Activated CD8-positive, alpha-beta T cell treated with anti-CD3 and anti-CD28 coated beads for 36 hours (primary cell): ENCODE measurements at places on chromosomes 11 and 22. TPM values are rescaled to one million over a fixed set of nuclear protein-coding genes. Genes with fewer than 3 reads are reported as not detected.
A peak's percentile ranks its signal among the peaks of the same experiment; 100 is the strongest.

TPCN2 gene
- 16.0 TPM for total RNA-seq

RFPL2 gene
- not detected for total RNA-seq

ARHGEF17 gene
- 0.07 TPM for total RNA-seq

LAYN gene
- 93.7 TPM for total RNA-seq

OR8J1 gene
- not detected for total RNA-seq

TMEM132A gene
- 1.3 TPM for total RNA-seq

SERHL2 gene
- total RNA-seq, result 1.4 TPM

CNTN5 gene
- not detected for total RNA-seq

PLAAT4 gene
- total RNA-seq, result 24.1 TPM

PAMR1 gene
- total RNA-seq, result not detected

DDIAS gene
- total RNA-seq, result 22.3 TPM

ADM2 gene
- total RNA-seq, result 5.5 TPM

RPL3 gene
- 3,599 TPM for total RNA-seq

DNA sequence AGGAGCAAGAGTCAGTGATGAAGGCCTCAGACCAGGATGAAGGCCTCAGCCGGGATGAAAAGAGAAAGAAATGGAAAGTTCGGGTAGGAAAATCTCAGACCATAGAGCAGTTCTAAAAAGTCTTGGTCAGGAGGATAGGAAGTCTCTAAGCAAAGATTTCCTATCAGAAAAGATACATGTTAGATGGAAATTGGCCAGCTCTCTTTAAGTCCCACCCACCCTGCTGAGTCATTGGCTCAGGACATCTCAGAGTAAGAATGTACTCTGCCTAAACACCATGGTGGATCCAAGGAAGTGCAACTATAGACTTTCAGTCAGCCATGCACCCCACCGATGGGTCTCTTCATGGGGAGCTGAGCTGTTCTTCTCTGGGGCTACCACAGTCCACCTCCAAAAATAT, 4.4 kb downstream of the OR8B3 start:
- peak; percentile 5 for DNase-seq

DNA sequence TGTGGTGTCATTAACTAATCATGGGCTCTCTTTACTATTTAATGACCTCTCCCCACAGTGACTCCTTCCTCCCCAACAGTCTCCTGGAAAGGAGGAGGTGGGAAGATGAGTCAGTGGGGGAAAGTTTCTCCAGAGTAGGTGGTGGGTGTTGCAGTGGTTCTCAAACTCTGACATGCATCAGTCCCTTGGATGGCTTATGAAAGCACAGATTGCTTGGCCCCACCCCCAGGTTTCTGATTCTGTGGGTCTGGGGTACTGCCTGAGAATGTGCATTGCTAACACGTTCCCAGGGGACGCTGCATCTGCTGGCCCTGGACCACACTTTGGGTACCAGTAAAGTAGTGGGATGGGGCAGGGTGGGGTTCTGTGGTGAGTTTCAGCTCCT, 9.8 kb downstream of the CD82 start:
- peak; percentile 75 for DNase-seq

GRCh38 chr11:103940551-103940950, 95.9 kb upstream of the DDI1 start:
- no peak for DNase-seq

DNA sequence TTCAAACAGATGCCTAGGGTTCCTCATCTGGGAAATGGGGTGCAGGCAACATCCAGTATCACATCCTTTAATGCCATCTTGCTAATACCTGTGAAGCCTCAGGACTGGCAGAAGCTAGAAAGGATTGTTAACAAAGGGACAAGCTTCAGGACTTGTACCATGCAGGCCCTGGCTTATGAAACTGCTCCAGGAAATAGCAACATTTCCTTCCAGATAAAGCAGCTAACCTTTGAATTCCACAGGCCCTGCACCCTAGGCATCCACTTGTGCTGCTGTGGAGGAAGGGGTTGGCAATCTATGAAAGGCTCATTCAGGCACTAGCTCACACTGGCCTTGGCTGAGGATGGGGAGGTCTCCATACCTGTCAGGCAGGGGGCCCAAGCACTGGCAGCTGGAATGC, 87.2 kb downstream of the BTBD10 start:
- no peak for DNase-seq

DNA sequence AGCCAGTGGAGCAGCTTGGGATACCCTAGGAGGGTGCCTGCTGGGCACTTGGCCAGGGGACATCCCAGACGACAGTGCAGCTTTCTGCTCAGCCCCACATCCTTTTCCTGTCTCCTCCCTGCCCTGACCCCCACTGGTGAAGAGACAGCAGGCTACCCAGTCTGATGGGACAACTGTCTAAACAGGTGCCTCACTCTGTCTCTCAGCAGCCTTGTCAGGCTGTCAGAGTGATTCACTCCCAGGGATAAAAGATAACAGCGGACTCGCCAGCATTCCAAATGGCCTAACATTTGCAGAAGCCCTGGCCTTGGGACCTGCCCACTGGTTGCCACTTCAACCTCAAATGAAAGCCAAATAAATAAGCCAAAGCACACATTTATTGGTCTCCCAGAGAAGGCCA, 318.6 kb upstream of the PLET1 start:
- no peak for DNase-seq

DNA sequence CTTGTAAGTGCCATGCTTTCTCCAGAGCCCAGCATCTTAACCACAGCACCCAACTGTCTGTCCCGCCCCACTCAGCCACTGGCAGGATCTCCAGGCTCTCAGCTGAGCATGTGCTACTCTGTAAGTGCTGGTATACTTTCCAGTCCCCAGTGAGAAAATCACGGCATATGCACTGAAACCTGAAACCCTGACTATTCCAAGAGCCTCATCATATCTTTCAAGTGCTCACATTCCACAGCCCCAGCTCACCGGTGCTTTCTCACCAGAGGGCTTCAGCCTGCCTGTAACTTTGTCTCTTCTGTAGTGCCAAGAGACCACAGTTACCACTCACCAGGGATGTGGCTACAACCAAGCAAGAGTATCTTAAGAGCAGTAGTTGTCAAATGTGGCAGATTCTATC, 24.4 kb upstream of the PAMR1 start:
- DNase-seq, result no peak

GRCh38 chr11:17744151-17744940, 9.8 kb downstream of the KCNC1 start:
- DNase-seq, result no peak

GRCh38 chr11:65415499-65416340, 6.9 kb upstream of the NEAT1 start:
- no peak for DNase-seq

- no peak for DNase-seq
These were observed 858.1 kb downstream of the OPCML start for GRCh38 chr11:132674151-132674550.

DNA sequence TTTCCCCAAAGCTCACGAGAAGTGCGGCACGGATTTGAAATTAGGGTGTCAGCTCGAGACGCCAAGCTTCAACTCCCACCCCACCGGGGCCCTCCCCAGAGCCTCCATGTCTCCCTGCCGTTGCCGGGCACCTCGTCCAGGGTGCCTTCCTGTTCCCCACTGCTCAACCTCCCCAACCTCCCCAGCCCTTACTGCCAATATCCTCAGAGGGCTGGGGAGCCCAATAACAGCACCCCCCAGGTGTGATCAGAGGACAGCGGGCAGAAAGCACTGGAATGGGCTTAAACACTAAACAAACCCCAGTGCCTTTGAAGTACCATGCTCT, 1336.4 kb downstream of the TBC1D22A start:
- DNase-seq, result peak; percentile 17

DNA sequence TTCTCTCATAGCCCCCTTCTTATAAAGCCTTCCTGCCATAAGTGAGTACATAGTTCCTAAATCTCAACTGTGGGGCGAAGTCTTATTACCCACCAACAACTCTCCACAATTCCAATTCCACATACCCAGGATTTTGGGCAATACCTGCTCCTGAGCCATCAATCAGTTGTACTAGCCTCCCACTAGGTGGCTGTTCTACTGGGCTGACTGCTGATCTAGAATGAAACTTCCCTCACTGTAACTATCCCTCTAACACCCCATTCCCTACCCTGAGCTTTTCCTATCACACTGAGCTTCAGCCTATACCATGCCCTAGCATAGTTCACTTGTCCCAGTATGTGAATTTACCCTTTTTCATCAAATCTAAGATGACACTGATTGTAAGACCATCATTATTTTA, 52.5 kb downstream of the RRAS2 start:
- DNase-seq, result no peak

GRCh38 chr11:11782532-11783110, 59.2 kb upstream of the USP47 start:
- DNase-seq, result no peak

GRCh38 chr11:19508165-19508564, 204.5 kb upstream of the NAV2 start:
- no peak for DNase-seq

DNA sequence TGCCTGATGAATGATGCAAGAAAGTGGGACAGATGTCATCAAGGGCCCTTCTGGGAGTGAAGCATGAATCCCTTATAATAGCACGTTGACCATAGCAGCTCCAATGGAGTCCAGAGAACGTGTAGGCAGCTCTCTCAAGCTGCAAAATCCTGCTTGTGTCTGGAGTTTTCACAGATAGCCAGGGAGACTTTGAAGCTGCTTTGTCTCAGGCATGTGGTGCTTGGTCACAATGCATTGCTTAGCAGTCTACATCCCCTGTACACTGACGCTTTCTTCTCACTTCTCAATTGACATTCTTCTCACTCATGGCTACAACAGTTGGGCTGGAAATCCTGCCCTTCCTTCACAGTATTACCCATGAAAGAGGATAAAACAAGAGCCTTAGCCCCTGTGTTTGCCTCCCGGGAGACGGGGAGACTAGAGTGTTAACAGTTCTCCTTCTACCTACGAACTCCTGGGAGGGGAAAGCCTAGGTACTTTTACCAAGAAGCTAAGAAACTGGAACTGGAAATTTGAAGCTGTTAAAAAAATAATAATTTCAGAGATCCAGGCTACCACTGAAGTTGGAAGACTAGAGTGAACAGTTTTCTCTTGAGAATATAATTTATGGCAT, 20.7 kb upstream of the MMP7 start:
- no peak for DNase-seq

GRCh38 chr11:67576735-67577475, 6.7 kb upstream of the GSTP1 start:
- no peak for DNase-seq

GRCh38 chr11:75004215-75004614, 15.5 kb downstream of the NEU3 start:
- DNase-seq, result no peak

GRCh38 chr22:27724157-27724556, 77.4 kb downstream of the MN1 start:
- no peak for DNase-seq

GRCh38 chr11:110431051-110431672, 1.4 kb downstream of the FDX1 start:
- DNase-seq, result peak; percentile 27

DNA sequence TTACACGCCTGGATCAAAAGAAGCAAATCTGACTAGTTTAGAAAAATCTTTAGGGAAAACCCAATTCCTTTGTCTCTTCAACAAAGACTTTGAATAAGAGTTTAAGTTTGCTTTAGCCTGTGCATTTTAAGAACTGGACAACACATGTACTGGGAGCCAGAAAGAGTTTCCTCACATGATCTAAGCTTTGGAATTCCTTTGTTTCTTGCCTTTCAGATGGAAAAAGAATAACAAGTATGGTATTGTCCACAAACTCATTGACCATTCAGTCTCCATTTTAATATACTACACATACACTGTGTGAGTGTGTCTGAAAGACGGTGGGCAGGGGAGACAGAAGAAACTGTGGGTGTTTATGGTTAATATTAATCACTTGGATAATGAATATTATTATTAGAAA, 205.6 kb downstream of the MAML2 start:
- DNase-seq, result no peak
